ENCODE measurements at places on chromosomes 7 and 10.

DNA sequence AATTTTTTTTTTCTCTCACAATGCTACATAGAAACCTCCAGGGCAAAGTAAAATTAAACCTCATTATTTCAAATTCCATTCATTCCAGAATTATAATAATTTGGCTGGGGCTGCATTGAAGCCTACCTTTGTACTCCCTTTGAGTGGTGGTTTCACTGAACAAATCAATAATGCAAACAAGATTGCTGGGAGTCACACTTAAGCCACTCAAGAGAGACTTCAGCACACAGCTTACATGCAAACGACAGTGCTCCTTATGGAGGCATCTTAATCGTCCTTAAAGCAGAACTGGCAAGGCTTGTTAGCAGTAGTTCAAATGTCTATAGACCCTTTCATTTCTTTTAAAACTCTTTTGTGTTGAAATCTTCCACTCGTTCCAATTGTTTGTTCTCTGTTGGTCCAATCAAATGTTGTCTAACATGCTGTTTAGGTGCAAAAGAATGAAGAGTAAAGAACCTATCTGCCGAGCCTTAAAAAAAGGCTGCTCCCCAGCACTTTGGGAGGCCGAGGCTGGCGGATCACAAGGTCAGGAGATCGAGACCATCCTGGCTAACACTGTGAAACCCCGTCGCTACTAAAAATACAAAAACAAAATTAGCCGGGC, 294.9 kb downstream of the FGFR2 start:
- DNase-seq, result no peak

DNA sequence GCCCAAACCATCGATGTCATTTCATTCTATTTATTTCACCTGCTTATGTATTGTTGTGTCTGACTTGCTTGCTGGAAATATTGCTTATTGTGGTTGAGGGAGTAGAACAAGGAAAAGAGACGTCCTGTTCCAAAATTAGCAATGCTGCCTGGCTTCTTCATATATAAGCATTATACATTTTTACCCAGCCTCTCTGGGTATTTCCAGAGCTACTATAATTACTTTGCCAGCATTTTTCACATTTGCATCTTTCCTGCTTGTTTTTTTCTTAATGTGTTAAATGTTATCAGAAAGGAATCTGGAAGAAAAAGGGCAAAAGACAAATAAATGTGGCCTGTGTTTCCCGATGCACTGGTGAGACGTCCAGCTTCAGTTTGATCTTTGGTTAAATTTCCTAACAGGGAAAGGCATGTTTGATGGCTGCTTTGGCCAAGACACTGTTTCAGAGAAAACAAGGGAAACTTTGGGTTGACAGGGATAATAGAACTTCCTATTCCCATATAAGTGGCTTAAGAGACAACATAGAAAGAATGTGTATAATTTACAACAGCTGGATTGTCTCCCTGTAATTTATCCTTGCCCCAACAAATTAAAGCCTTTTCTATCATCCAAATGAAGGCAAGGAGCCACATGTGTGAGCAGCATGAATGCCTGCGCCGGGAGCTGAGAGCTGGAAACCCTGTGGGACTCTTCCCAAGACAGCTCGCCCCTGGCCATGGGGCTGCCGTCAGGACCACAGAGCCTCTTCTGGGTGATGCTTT, 671.1 kb upstream of the CELF2 start:
- DNase-seq, result no peak

GRCh38 chr7:47304727-47305719, 276.9 kb downstream of the TNS3 start:
- DNase-seq, result no peak

- DNase-seq, result no peak
Observed at GRCh38 chr7:53642361-53642760, 606.9 kb downstream of the POM121L12 start.

DNA sequence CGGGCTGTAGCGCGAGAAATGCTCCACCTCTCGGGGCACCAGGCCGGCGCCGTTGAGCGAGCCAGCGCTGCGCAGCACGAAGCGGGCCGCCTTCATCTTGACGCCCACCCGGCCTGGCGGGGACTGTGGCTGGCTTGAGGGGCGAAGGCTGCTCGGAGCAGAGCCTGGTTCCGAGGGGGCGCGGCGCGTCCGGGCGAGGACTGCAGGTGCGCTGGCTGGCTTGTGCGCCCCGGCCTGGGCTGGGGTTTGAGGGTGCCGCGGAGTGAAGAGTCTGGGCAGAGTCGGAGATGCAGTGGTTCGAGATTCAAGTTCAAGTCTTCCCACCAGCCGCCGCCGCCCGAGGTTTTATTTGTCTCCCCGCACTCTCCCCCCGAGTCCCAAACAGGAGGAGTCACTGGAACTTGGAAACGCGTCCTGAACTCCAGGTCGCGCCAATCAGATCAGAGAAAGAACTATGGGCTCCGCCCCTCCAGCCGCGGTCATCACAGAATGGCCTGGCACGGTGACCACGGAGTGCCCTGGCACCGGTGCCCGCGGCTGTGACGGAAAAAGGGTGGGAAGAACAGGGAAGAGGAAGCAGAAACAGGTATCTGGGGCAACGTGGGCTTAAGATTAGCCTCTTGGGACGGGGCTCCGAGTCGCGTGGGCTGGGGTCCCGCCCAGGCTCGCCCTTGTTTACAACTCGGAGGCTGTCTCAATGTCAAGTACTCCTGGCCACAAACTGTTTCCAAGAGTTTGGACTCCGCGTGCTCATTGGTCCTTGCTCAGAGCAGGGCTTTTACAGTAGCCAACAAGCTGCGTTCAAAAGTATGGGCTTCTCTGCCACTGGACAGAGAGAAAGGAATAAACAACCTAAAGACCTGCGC, at the start of gene PDK4:
Gene PDK4, minus strand, starts transcription at position 319 of the 866 bp plus-strand sequence. Its CDS starts 223 bp downstream, at position 96.
- DNase-seq, result no peak

DNA sequence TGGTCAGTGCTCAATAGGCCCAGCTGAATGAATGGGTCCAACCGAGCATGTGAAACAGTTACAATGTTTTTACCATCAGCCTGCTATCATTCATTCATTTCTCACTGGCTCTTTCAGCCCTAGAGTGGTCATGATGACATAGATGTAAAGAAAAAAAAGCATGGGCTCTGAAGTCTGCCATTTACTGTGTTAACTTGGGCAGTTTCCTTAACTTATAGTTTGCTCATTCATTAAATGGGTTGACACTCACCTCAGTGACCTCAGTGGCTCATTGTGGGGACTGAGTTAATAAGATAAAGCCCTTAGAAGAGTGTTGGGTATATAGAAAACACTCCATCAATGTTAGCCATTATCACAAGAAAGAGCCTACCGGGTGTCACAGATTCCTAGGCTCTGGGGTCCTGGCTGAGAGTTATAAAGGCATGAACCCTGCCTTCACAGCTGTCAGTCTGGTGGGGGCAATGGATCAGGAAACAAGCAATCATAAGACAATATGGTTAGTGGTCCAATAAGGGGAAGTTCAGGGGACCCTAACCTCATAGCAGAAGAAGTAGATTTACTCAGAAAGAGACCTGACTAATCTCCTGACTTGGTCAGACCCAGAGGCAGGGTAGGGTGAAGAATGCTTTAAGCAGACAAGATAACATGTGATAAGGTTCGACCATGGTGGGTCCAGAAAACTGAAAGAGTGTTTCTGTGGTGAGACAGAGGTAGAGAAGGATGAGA, 29.7 kb upstream of the GPAM start:
- no peak for DNase-seq

All from central memory CD4-positive, alpha-beta T cell (primary cell).